ENCODE measurements at places on chromosomes 4 and X. TPM values are rescaled to one million over a fixed set of nuclear protein-coding genes. Genes with fewer than 3 reads are reported as not detected.

GRCh38 chr4:122854447-122855352 is 28.1 kb downstream of the FGF2 start:
- DNase-seq = no peak

GRCh38 chr4:26958925-26959653 is 98.4 kb downstream of the STIM2 start:
- no peak for DNase-seq

GRCh38 chrX:1453395-1453783 is 680 bp upstream of the ASMTL start:
- no peak for DNase-seq

Gene TCEANC
- total RNA-seq = 3.8 TPM

GRCh38 chr4:108846568-108846967 is 83.7 kb upstream of the ETNPPL start:
- DNase-seq = no peak

Gene DYNLT3
- total RNA-seq = 13.4 TPM

Gene TEX13A
- total RNA-seq = not detected

Gene KIAA1210
- total RNA-seq = not detected

- no peak for DNase-seq
Observed at GRCh38 chr4:154591890-154592289, 1.3 kb upstream of the FGA start.

DNA sequence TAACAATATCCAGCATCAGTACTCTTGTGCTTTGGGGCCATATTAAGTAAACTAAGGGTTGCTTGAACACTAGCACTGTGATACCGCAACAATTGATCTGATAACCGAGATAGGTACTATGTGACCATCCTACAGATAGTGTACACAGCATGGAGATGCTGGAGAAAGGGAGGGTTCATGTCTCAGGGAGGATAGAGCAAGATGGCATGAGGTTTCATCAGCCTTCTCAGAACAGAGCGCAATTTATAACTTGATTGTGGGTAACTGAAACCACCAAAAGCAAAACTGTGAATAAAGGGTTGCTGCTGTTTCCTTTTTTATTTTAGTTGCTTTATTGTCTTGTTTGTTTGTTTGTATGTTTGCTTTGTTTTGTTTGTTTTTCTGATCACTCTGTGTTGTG is 1449.7 kb downstream of the PCDH7 start:
- DNase-seq = no peak

Gene FGFR3
- total RNA-seq = 1.0 TPM

DNA sequence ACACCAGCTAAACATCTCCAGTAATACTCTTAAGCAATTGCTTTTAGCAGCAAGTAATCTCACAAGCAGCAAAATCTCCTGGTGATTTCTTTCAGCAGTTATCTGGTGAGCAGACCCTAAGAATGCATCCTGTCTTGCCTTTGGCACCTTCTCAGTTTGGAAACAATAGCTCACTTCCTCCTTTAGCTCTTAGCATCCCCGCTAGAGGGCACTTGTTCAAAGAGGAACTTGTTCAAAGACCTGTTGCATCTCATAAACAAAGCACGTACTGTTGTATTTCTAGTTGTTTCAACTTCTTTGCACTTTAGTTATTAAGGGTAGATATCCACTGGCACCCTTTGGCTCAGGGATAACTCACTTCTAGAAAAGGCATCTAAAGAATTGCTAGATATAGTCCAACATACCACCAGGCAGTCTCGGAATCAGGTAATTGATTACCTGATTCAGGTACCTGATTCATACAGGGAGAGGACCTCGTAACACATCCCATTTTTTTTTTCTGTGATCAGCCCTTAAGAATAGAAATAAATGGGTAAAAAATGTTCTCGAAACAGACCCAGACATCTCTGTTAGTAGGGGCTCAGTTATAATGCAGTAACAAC is 81.9 kb upstream of the QRFPR start:
- DNase-seq = peak; percentile 51

GRCh38 chr4:14368391-14368790 is 633.9 kb upstream of the CPEB2 start:
- no peak for DNase-seq

DNA sequence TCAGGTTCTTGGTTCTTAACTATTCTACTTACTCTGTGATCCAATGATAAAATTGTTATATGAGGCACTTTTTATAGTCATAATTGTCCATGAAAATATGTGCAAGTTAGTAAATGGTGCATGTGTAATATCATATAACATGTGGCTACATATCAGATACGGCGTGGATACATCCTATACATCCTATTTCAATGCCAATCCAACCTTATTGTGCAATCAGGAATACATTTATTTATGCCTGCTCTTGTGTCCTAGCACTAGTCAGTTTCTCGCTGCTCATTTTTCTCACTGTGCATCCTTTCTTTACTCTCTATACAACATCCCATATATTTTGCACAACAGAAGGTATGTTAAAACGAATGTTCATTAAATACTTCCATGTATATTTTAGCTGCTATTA is 1141.1 kb downstream of the FAT4 start:
- no peak for DNase-seq

Gene MAMLD1
- total RNA-seq = 2.8 TPM

Gene GABRG1
- not detected for total RNA-seq

GRCh38 chr4:165844161-165844560 is 28.9 kb upstream of the TLL1 start:
- no peak for DNase-seq

Gene TSC22D3
- 68.7 TPM for total RNA-seq

- DNase-seq = no peak
Observed at GRCh38 chr4:61772126-61772525, 572.0 kb downstream of the ADGRL3 start.

DNA sequence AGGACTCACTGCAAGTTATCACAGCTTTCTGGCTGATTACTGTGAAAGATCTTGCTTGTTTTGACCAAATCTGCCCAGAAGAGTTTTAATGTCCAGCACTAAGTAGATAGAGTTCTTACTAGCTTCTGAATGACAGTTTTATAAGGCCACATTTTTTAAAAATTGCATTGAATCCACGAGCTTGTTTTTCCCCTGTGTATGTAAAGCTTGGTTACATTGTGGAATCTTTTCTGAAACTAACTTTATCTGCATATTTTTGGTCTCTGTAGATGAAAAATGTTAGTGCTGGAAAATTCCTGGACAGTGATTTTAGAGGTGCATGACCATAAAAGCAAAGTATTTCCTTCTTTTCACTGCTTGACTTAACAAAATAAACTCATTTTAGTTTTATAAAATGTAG is 650.3 kb upstream of the FAM241A start:
- no peak for DNase-seq

- no peak for DNase-seq
Observed at GRCh38 chrX:68175562-68175961, 257.7 kb downstream of the OPHN1 start.

DNA sequence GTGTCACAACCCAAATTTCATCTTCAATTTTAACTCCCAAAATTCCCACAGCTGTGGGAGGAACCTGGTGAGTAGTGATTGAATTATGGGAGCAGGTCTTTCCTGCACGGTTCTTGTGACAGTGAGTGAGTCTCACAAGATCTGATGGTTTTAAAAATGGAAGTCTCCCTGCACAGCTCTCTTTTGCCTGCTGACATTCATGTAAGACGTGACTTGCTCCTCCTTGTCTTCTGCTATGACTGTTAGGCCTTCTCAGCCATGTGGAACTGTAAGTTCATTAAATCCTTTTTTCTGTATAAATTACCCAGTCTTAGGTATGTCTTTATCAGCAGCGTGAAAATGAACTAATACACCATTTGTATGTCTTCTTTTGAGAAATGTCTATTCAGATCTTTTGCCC is 13.0 kb upstream of the BLTP1 start:
- no peak for DNase-seq

DNA sequence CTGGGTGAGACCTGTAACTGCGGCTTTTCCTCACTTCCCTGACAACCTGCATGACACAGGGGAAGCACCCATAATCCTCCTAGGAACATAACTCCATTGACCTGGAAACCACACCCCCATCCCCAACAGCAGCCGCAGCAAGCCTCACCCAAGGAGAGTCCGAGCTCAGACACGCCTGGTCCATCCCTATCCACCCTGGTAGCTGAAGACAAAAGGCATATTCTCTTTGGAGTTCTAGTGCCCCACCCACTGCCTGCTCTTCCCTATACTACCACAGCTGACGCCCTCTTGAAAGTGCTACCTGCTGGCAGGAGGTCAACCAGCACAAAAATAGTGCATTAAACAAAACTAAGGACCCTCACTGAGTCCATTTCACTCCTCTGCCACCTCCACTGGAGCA is 1080.9 kb upstream of the IGFBP7 start:
- no peak for DNase-seq

GRCh38 chr4:128227991-128228571 is 59.5 kb downstream of the PGRMC2 start:
- DNase-seq = no peak

DNA sequence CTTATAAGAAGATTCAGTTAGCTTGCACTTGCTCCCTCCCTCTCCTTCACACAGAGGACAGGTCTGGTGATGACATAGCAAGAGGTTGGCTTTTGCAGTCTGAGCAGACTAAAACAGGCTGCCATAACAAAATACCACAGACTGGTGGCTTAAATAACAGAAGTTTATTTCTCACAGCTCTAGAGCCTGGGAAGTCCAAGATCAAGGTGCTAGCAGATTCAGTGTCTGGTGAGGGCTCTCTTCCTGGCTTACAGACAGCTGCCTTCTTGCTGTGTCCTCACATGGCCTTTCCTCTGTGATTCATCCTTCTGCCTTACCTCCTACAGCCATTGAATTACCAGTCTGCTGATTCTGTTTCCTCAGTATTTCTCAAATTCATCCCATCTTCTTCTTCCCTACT is 13.1 kb downstream of the RP2 start:
- no peak for DNase-seq

DNA sequence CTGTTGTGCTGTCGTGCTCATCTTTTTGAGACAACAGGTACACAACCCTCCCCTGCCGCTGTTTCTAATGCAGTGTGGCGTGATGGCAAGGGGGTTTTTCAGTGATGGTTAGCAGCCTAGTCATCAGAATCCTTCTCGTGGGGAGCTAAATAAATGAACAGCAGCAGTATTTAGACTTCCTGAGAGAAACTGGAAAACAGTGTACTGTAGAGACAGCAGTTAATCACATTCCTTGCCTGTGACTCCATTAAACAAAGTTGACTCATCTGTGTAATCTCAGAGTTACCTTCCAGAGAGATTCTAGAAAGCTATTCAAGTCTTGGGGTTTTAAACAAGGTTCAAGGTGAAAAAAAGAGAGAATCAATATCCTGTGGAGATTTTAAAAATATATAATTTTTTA is 1753.2 kb upstream of the PCDH7 start:
- no peak for DNase-seq

Gene OPRPN
- total RNA-seq = not detected

DNA sequence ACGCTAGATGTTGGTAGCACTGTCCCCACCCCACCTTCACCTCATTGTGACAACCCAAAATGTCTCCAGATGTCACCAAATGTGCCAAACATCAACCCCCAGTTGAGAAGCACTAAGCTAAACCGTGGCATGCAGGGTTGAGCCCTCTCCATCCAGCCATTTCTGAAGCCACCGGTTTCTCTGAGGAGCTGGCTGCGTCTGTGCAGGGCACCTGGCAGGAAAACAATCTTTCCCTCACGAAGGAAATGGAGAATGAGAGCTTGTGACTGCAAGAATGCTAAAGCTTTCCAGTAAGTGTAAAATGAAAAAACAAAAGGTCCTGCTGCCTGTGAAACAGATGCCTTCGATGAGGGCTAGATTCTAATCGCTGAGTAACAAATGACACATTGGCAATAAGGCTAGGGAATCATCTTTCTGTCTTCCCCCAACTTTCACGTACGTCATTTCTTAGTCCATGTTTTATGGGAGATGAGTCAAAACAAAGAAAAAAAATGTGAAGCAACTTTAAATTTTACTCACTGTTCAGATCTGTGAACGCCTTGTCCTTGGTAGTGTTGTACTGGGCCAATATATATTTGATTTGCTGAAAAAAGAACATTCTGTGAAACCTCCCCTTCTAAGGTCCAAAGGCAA is 59.9 kb downstream of the PROM1 start:
- DNase-seq = no peak
